Femur (tissue), 1 donor: ENCODE measurements at places on chromosomes 12 and 14.

DNA sequence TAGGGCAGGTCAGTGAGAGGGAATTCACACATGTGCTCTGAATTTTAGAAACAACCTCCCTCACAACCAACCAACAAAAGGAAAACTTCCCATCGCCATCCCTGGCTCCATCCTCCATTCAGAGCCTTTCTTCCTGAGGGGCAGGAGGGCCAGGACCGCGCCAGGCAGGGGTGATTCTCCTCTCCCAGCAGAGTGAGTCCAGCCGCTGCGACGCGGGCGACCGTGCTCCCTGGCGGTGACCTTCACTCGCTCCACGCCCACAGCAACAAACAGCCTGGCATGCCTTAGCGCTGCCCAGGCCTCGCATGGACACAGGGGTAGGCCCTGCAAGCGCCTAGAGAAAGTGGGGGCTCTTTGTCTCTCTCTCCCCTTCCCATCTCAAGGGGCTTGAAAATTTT lies 3.7 kb downstream of the GALNT9 start:
- DNase-seq, result no peak

DNA sequence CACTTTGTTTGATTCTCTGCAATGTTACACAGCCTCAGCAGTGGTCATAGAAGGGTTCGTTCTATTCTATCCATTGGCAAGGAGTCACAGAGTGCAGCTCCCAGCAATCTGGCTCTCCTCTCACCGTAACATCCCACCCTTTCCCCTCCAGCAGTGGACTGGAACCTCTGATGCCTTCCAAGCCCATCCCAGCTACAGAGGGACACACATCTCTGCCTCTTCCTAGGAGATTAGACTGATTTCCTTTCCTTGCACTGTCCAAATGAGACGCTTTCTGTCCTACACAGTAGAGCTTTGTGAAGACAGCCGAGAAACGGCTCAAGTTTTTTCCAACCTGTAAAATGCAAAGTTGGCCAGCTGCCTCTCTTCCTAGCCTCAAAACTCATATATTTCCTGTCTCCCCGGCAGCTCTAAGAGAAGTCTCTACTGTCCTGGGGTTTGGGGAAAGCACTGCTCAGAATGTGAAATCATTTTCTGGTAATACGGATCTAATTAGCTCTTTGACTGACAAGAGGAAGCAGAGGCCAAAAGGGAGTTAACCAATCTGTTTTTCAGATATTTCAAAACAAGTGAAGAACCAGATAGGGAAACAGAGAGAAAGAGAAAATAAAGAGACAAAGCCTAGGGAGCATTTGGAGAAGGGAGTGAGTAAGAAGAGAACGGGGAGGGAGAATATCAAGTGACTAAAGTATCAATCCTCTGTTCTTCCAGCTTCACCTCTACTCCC lies 516 bp downstream of the NINJ2 start:
- DNase-seq, result peak; percentile 70

GRCh38 chr14:94598816-94599655 lies 13.2 kb upstream of the SERPINA3 start:
- peak; percentile 61 for DNase-seq

- peak; percentile 53 for DNase-seq
Observed at GRCh38 chr14:69043596-69044260, 64.6 kb upstream of the ACTN1 start.

GRCh38 chr12:52870361-52871290 lies 21.8 kb upstream of the KRT78 start:
- DNase-seq, result peak; percentile 44
